CD4-positive, alpha-beta T cell treated with Interleukin-15 for 4 hours (primary cell): ENCODE measurements at places on chromosomes 6 and 20.
A peak's percentile ranks its signal among the peaks of the same experiment; 100 is the strongest.

- no peak for DNase-seq
Measured at GRCh38 chr20:63238514-63239125, 2.9 kb downstream of the BIRC7 start.

DNA sequence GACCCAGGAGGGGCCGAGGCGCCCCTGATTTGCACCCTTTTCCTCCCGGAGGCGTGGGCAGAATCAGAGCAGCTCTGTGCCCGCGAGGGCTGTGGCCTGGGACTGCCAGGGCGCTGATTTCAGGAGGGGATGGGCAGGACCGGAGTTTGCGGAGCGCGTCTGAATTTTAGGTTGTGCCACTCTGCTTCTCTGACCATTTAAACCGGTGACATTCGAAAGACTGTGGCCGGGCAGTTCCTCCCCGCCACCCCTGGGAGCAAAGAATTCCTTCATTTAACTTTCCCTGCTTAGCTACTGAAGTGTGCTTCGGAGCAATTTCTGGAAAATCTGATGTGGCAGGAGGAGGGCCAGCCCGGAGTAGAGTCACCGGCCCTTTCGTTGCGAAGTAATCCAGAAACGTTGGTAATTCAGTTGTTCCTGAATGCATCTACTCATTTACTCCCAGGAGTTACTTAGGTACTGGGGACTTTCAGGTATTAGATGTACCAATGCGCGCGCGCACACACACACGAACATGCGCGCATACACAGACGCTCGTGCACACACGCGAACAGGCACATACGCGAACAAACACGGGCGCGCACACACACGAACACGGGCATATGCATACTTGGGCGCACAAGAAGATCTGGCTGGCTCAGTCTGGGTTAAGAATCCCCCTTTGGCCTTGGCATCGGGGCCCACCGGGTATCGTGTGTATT lies 568 bp downstream of the CCDC170 start:
- no peak for DNase-seq

GRCh38 chr20:17665756-17666155 lies 16.3 kb downstream of the RRBP1 start:
- DNase-seq, result no peak

GRCh38 chr20:8534368-8535160 lies 402.5 kb downstream of the PLCB1 start:
- no peak for DNase-seq

GRCh38 chr6:7921046-7921445 lies 10.5 kb upstream of the TXNDC5 start:
- no peak for DNase-seq

GRCh38 chr6:15413466-15414234 lies 167.8 kb downstream of the JARID2 start:
- DNase-seq, result no peak

DNA sequence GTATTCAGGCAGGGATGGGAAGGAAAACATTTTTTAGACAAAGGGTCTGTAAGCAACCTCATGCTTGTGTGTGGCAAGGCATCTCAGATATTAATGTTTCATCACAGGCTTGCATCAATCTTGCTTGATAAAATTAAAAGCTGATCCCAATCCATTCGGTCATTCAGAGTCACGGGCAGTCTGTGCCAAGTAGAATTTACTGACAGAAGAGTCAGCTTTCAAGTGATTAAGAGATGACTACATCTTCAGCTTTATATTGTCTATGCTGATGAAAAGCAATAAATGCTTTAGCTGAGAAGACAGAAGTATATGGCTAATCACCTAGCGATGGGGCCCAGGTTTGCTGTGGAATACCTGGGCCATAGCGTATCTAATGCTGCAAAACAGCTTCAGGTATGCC lies 3.5 kb downstream of the PLEKHG1 start:
- DNase-seq, result no peak

DNA sequence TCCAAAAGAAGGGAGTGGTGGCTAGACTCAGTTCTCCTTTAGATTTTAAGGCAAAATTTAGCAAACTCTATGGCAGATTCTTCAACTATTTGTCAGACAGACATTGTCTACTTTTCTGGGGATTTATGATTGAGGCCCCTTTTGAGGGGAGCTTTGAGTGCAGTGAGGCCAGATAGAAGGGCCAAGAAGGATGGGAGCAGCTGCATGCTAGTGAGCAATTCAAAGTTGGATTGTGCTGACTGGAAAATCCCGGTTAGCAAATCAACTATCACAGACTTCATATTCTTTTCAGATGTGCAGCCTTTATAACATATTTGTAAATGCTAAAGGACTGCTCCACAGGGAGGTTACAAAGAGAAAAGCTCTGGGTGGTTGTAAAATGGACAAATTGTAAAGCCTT lies 35.0 kb upstream of the ESR1 start:
- DNase-seq, result no peak

DNA sequence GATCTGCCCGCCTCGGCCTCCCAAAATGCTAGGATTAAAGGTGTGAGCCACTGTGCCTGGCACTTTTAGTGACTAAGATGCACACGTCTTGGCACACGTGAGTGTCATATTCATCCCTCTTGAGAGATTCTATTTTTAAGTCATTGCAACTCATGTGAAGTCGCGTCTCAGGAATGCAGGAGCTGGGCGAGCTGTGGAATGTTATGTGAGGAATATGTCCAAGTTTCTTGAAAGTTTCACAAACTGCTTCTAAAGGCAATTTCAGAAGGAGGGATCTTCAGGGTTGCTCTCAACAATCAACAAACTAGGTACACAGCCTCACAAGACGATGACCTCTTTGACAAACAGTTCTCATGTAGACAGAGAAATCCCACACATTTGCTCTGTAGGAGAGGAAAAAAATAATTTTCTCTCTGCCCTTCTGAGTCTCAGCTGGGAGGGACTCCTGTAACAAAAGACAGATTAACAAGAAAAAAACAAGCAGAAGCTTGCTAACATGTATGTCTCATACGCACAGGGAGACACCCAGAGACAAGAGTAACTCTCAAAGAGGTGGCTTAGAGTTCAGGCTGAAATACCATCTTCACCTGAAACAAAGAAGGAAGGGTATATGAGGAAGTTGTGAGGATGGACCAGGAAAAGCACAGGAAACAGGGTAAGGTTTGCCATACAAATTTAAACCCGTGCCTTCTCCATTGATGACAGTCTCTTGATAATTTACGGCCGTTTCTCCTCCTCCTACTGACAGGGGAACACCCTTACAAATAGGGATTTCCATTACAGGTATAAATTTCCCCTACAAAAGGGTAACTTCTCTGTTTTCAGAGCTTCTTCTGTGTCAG lies 45.3 kb upstream of the FAM50B start:
- no peak for DNase-seq

GRCh38 chr6:156912431-156912830 lies 135.3 kb downstream of the ARID1B start:
- peak; percentile 12 for DNase-seq

DNA sequence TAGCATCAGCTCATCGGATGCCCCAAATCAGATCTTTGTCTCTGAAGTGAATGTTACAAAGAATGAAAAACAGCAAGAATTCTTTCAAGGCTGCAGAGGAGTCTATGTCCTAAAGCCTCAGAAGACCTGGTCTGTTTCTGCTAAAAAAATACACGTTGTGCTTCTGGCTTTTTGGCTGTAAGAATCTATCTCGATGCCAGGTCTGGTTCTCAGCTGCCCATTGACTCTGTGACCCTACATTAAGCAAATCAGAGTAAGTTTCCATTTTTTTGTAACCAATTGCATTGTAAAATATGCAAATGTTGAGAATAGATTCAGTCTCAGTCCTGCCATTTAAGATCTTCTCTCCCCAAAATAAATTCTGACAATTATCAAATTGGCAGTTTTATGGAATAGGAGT lies 705.4 kb downstream of the RFPL4B start:
- DNase-seq, result no peak

- DNase-seq, result no peak
Measured at GRCh38 chr20:9555781-9556180, 41.4 kb downstream of the LAMP5 start.

DNA sequence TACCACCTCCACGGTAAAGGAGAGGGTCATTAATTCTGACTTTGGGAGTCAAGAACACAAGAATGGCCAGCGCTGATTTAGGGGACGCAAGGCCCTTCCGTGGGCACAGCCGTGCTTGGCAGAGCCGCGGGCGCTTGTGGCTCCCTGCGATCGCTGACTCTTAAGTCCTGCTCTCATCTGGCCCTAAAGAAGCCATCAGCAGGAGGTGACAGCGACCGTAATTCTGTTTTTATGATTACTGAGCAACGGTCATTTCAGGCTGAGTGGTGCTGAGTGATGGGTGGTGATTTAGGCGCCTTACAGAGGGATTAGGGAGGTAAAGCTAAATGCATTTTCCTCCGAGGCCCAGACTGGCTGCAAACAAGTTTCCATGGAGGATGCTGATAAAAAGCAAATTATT lies 364.6 kb upstream of the SULF2 start:
- no peak for DNase-seq

DNA sequence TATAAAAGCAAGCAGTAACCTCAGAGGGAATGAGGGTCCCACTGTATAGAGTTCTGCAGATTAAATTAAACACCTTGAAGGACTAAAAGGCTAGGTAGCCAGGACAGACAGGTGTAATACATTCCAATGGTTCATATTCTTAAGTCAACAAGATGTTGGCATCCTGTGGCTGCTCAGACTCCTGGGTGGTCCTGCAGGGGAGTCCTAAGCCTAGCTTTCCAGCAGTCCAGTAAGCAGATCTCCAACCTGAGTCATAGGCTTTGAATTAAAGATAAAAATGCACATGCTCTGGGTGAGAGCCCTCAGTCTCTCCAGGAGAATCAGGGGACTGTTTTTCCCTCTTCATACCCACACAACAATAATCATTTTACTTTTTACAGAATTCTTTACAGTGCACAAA lies 307.3 kb upstream of the SUPT3H start:
- DNase-seq, result no peak

- no peak for DNase-seq
Measured at GRCh38 chr20:53262365-53262764, 290.2 kb downstream of the TSHZ2 start.
